ENCODE measurements at places on chromosomes 7 and 10.
A peak's percentile ranks its signal among the peaks of the same experiment; 100 is the strongest.

DNA sequence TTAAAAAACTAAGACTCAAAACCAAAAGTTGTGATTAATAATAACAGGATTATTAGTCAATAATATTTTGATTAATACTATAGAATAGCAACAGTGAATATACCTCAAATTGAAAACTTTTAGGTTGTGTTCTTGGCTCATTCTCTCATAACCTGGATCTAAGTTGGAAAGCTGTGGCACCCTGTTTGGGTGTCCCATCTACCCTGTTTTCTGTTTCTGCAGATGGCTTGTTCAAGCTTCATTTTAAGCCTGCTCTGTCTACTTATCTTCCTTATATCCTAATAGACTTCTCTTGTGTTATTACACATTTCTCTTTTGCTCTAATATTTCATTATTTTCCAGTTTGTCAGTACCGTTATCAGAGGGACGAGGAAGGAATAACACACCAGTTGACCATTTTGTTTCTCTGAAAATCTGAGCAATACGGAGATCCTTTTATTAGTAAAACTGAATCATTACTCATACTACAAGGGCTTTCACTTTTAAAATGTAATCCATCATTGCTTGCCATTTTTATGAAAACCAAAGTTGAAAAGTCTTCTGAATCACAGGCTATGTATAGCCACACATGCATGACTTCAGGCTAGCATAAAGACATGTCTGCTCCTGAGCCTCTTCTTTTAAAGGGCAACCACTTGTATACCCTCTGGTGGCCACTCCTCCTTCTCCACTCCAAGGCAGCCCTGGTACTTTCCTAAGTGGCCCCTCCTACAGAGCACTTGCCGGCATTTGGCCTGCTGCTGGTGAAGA lies 22.3 kb downstream of the COX15 start:
- H3K4me1 ChIP-seq: peaks cover 3% of the 10 kb centered on the region
- no peak overlapping the region for H3K4me3 ChIP-seq
- DNase-seq: no peak
- H3K27me3 ChIP-seq: no peaks in the 10 kb centered on the region
- H3K27ac ChIP-seq: no peak overlapping the region

DNA sequence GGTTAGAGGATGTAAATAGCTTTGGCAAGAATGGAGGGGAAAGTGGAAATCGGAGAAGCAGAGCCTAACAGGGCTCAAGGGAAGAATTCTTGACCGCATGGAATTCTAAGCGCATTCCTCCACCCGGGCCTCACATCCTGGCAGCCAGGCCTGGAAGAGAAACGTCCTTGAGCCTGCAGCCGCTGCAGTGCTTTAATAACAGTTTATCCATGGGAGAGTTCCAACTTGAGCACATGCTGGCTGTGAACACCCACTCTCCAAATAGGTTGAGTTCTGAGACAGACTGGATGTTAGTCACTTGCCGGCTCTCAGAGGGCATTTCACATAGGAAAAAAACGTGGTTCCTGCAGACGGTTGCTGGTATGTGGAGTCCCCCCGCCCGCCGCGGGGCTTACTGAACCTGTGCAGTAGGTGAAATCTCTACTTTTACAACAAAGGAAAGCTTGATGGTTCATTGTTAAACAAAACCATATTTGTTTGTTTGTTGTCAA lies 61.4 kb upstream of the STEAP1B start:
- DNase-seq: peak; percentile 77
- H3K36me3 ChIP-seq: no peaks in the 10 kb centered on the region
- no peaks in the 10 kb centered on the region for H3K27me3 ChIP-seq

DNA sequence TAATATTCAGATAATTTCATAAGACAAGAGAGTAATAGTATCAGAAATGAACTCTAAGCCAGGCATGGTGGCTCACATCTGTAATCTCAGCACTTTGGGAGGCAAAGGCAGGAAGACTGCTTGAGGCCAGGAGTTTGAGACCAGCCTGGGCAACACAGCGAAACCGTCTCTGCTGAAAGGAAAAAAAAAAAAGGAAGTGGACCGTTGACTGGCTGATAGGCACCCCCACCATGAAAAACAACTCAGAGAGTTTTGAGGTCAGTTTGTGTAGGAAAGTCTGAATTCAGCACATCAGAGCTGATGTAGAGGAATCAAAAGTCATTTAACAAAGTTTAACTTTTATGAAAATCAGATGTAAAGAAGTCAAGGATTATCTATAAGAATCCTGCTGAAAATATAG lies 63.2 kb upstream of the AMPH start:
- H3K27me3 ChIP-seq: no peaks in the 10 kb centered on the region
- H3K27ac ChIP-seq: no peak overlapping the region
- no peak for DNase-seq
- no peak overlapping the region for H3K4me3 ChIP-seq

GRCh38 chr7:152925412-152926147 lies 166.0 kb downstream of the ACTR3B start:
- no peaks in the 10 kb centered on the region for H3K27me3 ChIP-seq
- peak overlapping the region; percentile 30 for H3K4me3 ChIP-seq
- no peaks in the 10 kb centered on the region for H3K36me3 ChIP-seq
- peaks cover 5% of the 10 kb centered on the region for H3K4me1 ChIP-seq
- H3K27ac ChIP-seq: no peak overlapping the region

DNA sequence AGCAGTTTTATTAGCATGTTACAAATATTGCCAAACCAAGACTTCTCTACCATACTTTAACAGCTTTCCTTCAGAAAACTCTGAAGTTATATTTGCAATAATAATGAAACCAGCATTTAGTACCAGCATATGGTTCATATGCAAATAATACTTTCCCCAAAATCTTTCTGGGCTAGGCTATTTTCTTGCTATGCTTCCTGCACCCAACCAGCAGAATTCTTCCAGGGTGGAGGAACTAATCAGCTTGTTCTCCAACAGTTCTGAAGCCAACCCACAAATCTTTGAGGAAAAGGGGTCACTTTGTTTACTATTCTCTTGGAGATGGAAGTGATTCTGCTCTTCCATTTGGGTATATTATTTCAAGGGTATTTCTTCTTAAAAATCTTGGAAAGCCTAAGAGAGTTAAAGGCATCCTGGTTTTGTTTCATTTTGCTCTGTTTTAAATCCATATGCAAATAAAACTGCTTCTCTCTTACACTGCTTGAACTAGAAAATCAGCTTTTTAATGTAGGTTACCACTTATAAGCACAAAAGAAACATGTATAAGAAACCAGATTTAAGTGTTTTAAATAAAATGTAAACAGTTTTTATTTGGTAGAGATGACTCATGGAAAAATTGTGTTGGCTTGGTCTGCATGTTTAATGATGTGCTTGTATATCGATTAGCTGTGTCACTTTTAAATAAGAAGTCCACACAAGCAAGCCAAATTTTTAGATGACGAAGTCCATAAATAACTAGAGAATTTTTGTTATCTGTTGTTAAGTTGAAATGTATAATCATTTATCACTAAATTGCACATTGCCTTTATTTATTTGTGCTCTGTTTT lies 103.7 kb downstream of the HECTD2 start:
- no peaks in the 10 kb centered on the region for H3K4me1 ChIP-seq
- H3K36me3 ChIP-seq: no peaks in the 10 kb centered on the region
- peak overlapping the region; percentile 28 for H3K27ac ChIP-seq
- H3K4me3 ChIP-seq: no peak overlapping the region
- no peaks in the 10 kb centered on the region for H3K27me3 ChIP-seq

Measured in ovary (tissue), 10 donors.